Occipital lobe (tissue), 3 donors: ENCODE measurements at places on chromosomes 16 and 17.
A peak's percentile ranks its signal among the peaks of the same experiment; 100 is the strongest.

DNA sequence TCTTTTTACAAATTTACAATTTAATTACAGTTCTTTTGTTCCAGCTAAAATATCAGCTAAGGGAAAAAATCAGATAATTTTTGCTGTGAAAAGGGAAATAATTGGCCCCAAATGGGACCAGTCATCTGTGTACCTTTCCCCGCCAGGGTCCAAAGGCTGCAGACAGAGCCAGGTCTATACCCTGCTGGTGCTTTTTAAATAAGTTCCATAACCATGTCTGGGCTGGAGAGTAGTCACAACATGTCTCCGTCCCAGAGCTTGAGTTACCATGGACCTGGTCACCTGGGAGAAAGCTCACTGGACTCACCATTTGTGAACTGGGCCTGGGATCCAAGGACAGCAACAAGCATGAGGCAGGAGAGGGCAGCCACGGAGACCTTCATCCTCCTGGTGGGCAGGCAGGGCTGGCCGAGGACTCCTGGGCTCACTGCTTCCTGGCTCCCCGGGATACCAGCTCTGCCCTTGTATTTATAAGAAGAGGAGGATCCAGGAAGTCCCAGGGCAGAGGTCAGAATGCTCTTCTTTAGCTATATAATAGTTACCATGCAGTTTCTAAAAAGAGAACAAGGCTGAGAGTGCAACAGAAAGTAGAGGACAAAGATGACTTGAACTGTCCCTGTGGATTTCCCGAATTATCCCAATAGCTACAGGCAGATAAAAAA is at the start of gene CCL15:
Gene CCL15 (minus strand): TSS at position 444 of the 662 bp plus-strand sequence. CDS start 61 bp downstream, at position 383.
- no peak for DNase-seq

- DNase-seq = no peak
Measured at GRCh38 chr16:88346680-88347505, 35.9 kb upstream of the ZNF469 start.

DNA sequence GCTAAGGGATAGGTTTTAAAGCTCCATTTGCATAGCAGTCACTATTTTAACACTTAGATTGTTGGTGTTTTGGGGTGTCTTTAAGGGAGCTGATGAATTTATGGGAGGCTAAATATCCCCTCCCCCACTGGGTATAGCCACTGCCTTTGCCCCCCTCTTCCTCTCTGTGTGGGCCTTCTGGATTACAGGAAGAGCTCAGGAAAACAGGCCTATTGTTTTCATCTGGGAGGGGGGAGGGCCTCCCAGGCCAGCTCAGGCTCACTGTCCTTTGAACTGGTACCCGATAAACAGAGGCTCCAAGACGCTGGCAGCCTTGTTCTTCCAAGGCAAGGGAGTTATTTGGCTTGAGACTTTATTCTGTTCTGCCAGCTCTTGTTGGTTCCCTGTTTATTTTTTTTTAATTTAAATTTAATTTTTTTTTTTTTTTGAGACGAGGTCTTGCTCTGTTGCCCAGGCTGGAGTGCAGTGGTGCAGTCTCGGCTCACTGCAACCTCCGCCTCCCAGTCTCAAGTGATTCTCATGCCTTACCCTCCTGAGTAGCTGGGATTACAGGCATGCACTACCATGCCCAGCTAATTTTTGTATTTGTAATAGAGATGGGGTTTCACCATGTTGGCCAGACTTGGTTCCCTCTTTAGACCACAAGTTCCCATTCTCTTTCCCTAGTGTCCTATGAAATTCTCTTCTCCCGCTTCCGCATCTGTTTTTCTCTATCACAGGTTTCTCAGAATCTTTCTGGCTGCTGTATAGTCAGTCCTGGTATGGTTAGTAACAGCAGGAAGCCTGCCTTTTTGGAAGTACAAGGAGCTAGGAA is 25.1 kb downstream of the MINK1 start:
- peak; percentile 66 for DNase-seq

DNA sequence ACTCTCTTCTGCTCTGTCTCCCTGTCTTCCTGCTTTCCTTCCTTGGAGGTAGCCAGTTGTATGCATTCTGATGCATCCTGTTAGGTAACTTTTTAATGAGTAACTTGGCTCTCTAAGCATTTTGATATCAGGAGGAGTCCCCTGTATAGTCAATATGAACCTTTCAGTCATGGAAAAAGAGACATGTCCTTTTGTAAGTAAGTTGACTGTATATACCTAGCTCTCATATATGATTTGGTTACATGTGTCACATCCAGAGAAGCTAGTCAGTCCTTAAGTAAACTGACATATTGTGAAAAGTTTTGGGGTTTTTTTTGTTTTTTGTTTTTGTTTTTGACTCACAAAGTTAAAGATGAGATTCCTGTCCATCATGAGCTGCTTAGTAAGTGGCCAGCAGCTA is 18.8 kb downstream of the UTP18 start:
- DNase-seq = no peak

DNA sequence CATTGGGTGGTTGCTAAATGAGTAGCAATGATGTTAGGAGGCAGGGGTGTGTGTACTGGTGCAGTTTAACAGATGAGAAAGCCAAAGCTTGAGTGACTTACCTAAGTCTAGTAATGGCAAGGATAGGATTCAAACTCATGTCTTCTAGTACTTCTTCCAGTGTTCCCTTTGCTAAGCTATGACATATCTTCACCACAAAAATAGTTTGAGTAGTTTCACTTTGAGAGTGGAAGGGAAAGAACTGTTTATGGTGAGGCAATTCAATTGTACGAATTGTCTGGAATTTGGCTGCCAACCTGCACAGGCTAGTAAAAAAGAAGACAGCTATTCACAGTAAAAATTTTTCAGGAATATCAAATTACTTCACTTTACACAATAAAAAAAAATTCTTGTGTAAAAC is 138.0 kb downstream of the NLK start:
- DNase-seq = no peak

DNA sequence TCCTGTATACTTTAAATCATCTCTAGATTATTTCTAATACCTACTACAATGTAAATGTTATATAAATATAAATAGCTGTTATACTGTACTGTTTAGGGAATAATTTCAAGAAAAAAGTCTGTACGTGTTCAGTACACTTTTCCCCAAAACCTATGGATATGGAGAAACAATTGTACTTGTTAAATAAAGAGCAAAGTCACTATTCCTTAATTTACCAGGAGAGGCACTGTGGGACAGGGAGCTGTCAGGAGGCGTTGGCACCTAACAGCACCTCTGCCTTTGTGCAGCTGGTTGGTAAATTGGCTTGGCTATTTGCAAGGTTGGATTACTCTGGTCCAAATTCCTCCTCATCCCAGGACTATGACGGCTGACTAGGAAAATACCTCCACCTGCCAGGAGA is 28.0 kb downstream of the CRHR1 start:
- no peak for DNase-seq

GRCh38 chr16:9695152-9695551 is 487.1 kb downstream of the GRIN2A start:
- DNase-seq = no peak

DNA sequence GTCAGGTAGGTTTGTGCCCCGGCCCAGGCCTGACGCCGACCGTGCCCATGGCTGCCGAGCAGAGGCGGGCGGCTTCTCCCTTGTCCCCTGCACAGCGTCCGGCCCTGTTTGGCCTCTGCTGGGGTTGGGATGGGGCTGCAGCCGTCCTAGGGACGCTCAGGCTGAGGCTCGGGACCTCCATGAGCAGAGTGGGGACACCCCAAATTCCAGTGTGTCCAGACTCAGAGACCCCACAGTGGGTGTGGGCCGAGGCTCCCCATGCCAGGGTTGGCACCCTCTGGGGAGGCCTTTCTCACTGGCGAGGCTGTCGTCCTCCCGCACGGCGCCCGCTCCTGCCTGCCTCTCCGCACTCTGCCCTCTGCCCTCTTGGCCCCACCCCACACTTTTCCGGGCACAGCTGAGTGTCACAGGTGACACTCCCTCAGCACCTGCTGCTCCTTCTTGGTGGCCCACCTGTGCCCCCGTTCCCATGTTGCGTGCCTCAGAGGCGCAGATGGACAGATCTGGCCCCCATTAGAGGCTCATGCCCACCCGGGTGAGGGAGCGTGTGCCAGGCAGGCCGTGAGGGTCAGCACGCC is 16.1 kb downstream of the TRAF7 start:
- DNase-seq = no peak

GRCh38 chr16:27723711-27724481 is 174.0 kb downstream of the KATNIP start:
- no peak for DNase-seq

- no peak for DNase-seq
Measured at GRCh38 chr17:76079956-76080767, 1.2 kb downstream of the ZACN start.

- no peak for DNase-seq
Measured at GRCh38 chr17:40093005-40093579, 7.3 kb downstream of the NR1D1 start.

- DNase-seq = no peak
Measured at GRCh38 chr16:51053775-51054174, 97.3 kb downstream of the SALL1 start.

GRCh38 chr17:7667656-7668406 is 17.1 kb downstream of the ATP1B2 start:
- DNase-seq = no peak

GRCh38 chr17:27288183-27288582 is 5.7 kb upstream of the WSB1 start:
- DNase-seq = no peak

- DNase-seq = no peak
Measured at GRCh38 chr16:82231008-82231787, 61.2 kb upstream of the MPHOSPH6 start.

GRCh38 chr17:62791767-62792446 is 16.2 kb downstream of the MARCHF10 start:
- DNase-seq = no peak

DNA sequence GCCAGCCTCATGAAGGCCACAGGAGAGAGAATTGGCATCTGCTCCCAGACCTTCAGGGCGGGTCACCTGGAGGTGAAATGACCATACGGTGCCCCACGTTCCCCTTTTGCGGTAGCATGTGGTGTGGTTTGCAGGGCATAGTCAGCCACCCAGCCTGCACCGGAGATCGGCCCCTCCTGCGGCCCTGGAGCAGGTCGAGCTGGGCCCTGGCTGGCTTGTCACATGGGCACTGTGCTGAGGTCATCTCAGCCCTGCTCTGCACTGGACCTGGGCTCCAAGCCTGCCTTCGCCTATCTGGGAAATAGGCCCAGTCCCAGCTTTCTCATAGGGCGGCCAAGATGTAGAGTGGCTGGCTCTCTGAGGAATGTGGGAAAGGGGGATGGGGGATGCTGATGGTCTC is 16.2 kb downstream of the GSE1 start:
- DNase-seq = no peak

GRCh38 chr16:22373662-22374310 is 633 bp downstream of the CDR2 start:
- peak; percentile 10 for DNase-seq

- DNase-seq = no peak
Measured at GRCh38 chr16:476039-476438, 50.6 kb downstream of the RAB11FIP3 start.

- no peak for DNase-seq
Measured at GRCh38 chr17:44955674-44956425, 8.3 kb upstream of the KIF18B start.

DNA sequence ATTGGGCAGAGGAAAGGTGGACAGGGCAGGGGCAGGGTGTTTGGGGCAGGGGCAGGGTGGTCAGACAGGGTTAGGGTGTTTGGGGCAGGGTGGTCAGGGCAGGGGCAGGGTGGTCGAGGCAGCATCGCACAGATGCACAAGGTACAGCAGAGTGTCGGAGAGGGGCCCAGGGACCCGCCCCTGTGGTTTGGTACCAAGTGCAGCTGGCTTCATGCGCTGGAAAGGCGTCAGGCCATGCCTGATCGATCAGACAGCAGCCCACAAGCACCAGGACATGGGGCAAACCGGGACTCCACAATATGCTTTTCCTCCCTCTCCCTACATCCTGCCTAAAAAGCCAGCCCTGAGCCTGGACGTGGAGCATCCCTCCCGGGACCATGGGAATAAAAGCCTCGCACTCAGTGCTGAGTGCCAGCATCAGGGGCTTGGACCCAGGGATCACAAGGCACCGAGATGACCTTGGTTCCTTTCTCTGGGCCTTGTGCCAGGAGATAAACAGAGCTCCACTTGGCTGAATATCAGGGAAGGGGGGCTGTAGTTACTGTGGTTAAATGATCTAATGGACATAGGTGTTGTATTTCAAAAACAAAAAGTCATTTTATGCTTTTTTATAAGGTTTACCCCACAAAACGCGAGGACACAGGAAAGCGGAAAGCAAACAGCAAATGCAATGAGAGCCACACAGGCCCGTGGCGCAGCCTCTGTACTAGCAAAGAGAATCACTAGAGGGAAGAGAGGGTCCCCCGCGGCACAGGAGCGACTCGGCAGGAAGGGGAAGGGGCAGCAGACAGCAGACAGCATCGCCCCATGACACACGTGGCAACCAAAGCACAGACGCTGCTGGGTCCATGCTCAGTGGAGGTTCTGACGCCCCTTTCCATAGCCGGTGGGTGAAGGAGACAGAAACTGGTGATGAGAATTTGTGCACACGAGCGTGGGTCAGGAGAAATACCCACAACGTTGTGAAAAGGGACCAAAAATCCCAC is 5.3 kb upstream of the HEXD start:
- no peak for DNase-seq

DNA sequence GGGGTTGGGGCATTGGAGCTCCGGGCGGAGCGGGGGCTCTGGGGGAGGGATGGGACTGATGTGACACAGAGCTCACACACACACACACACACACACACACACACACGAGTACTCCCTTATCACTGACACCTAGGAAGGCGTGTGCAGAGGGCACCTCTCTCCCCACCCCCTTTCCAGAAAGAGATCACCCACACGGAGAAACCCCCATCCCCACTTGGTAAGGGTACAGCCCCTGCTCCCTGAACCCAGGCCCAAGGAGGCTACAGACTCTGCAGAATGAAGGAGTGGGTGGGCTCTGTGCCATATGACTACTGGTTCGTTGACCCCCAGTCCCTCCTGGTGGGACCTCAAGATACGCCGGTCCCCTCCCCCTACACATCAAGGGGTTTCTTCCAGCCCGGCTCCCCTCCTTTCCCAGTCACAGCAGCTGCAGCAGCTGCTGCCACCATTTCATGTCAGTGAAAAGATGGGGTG is 8.7 kb upstream of the ARHGAP23 start:
- no peak for DNase-seq

- DNase-seq = peak; percentile 41
Measured at GRCh38 chr16:29816694-29817441, 916 bp downstream of the PAGR1 start.

DNA sequence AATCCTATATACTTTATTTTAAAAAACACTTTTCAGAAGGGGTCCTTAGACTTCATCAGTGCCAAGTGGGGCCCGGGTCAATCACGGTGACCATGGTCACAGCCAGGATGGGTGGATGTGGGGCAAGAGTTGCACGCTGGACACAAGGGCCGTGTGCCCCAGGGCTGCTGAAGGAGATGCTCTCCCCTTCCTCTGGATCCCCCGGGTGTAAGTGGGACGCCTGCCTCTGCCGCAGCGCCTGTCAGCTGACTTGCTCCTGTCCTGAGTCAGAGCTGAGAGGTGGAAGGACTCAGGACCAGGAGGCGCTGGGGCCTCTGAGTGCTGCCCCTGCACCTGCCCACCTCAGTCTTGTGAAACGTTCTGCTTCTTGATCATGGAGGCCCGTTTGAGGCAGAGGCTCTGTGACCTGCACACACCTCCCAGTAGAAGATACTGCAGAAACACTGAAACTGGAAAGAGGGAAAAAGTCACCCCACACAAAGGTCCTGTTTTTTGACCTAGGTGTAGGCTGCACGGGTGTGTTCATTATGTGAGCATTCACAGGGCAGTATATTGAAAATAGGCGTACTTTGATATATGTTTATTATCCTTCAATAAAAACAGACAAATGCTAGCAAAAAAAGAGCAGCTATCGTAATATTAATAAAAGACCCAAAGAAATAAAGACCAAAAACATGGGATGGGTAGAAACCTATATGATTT is 40.9 kb upstream of the BAHCC1 start:
- no peak for DNase-seq
